HFF-Myc (cell line): ENCODE measurements at places on chromosomes 11 and 22.
A peak's percentile ranks its signal among the peaks of the same experiment; 100 is the strongest.

DNA sequence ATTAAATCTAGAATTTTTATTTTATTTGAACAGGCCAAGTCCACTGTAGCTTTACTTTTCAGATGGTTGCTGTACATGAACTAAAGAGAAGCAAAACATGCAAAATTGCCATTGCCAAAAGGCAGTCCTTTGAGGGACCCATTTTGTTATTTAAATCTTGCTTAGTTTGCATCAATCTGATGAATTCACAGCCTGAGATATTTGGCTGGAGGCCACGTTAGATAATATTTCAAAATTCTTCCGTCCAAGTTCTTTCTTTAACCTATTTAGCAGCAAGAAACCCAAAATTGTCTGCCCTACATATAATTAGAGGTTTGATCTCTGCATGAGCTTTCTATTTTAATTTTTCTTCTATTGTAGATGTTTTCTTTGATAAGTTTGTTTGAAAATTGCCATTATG lies 1706.9 kb upstream of the RAG2 start:
- DNase-seq, result no peak

DNA sequence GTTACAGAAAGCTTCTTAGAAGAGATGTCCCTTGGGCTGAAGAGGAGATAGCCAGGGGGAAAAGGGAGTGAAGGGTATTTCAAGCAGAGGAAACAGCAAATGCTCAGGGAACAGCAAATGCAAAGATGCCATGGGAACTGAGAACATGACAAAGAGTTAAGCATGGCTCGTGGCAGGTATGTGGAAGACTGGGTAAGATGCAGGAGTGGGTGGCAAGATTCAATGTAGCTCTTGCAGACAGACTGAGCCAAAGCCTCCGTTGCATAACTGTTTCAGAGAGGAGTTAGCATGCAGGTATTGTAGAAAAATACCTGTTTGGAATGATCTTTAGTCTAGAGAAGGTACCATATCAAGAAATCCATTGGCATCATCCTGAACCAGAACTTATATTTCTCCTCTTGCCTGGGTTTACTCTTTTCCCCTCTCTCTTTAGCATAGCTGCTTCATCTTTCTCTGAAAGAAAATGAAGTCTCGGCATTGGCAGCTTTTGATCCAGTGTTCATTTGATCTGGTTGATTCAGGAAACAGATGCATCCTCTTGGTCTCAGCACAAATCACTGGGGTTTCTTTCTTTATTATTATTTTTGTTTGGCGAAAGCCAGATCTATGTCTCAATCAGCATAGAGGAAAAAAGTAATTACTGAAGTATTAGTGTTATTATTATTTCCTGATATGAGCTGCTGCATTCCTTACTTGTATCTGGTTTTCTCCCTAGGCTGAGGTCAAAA lies 41.7 kb upstream of the NUP160 start:
- no peak for DNase-seq

DNA sequence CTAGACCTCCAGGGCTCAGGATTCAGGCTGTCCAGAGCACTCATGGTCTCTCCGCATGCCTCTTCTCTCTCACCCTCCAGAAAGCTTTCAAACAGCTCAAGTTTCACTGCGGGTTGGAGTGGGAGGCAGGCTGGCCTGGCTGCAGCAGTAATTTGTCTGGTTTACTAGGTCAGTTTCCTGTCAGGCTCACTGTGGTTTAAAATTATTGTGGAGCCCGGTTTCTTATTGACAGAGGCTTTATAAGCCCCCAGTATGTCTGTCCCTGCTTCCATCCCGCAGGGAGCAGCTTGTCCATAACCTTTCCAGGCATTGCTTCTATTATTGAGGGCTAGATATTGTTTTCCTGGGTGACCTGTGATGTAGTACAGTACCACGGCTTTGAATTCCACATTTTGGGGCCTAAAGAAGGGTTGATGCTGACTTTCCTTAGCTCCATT lies 235.3 kb upstream of the SORL1-AS1 start:
- DNase-seq, result peak; percentile 29

DNA sequence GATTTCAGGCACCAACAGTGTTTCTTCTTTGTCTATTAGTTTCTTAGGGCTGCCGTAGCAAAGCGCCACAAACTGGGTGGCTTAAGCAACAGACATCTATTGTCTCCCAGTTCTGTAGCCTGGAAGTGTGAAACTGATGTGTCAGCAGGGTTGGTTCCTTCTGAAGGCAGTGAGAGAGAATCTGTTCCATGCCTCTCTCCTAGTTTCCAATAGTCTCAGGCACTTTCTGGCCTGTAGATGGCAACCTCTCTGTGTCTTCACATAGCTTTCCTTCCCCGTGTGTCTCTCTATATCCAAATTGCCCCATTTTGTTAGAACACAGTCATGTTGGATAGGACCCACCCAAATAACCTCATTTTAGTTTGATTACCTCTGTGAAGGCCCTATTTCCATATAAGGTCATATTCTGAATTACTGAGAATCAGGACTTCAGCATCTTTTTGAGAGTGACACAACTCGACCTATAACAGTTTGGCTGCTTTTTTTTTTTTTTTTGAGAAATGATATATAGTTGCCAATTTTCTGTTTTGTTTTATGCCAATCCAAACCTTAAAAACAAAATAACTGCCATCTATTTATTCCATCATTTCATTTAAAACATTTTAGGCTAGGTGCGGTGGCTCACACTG lies 108.2 kb downstream of the SLC36A4 start:
- peak; percentile 10 for DNase-seq

DNA sequence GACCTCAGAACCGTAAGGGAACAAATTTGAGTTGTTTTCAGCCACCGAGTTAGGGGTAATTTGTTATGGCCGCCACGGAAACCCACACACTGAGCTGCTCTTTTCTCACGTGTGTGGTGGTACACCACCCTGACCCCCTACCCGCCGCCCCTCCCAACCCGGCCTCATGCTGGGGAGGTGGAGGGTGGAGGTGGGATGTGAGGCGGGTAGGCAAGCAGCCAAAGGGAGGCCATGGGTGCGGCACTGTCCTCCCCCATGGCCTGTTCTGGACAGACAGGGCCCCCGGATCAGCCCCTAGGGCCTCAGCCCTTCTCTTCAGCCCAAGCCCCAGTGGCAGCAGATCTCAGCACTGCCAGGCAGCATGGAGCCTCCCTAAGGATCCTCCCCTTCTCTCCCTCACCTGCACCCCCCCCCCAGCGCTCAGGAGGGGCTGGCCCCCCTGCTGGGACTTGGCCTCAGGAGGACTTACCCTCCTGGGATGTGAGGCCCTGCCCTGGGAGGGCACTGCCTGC lies 7.9 kb downstream of the PRR5 start:
- DNase-seq, result no peak

GRCh38 chr11:59560290-59560701 lies 49.0 kb downstream of the OR4D9 start:
- DNase-seq, result peak; percentile 46
